ENCODE measurements at places on chromosomes 2 and 18.
A peak's percentile ranks its signal among the peaks of the same experiment; 100 is the strongest.

DNA sequence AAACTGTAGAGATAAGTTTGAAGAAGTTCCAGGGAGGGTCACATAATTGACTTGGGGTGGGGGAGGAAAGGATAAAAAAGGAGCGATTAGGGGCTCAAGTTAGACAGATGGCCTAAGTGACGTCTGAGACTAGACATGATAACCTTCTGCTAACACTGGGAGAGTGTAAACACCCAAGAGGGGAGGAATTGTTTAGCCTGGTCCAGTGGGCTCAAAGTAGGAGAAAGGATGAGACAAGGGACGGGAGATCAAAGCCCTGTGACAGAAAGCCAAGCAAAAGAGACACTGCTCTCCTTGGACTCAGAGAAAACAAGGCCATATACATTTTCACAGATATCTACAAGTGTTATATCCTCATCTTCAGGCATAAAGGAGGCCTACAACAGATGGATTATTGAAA lies 45.5 kb upstream of the IHH start:
- DNase-seq, result no peak

GRCh38 chr2:188957646-188958045 lies 16.5 kb upstream of the COL3A1 start:
- DNase-seq, result no peak

GRCh38 chr2:220513573-220514288 lies 886.3 kb downstream of the SLC4A3 start:
- no peak for DNase-seq

- DNase-seq, result no peak
Observed at GRCh38 chr2:25410370-25410769, 68.6 kb upstream of the DNMT3A start.

DNA sequence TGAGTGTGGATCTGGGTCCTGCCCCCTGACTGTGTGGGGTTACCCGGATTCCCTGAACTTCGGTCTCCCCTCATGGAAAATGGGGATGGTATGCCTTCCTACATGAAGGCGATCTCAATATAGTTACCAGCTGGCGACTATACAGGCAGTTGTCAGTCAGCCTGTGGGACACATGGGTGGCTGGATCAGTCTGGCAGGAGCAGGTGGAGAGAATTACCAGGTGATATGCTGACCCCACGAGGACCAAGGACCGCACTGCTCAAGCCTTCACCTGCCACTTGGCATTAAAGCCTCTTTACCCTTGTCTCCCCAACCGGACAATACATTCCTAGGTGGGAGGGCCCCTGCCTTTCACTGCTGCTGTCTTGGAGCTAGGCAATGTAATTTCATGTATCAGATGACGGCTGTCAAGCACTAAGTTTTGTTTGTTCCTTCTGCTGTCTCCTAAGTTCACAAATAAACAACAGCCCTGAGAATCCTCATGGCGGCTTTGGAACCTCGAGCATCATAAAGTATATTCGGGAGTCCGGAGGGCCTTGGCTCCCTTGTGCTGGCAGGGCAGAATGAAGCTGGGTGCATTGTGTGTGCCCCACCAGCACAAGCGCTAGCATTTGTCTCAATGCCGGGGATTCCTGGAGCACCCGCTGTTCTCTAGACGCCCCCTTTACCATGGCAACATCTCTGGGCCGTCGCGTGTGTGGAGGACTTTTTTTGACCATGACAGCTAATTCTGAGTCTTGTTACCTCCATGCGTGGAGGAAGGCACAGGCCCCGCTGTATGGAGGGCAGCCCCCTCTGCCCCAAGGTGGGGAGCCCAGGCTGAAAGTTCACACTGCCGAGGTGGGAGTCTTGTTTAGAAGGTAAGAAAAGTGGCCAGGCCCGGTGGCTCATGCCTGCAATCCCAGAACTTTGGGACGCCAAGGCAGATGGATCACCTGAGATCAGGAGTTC lies 48.6 kb downstream of the PDCL3 start:
- DNase-seq, result no peak

DNA sequence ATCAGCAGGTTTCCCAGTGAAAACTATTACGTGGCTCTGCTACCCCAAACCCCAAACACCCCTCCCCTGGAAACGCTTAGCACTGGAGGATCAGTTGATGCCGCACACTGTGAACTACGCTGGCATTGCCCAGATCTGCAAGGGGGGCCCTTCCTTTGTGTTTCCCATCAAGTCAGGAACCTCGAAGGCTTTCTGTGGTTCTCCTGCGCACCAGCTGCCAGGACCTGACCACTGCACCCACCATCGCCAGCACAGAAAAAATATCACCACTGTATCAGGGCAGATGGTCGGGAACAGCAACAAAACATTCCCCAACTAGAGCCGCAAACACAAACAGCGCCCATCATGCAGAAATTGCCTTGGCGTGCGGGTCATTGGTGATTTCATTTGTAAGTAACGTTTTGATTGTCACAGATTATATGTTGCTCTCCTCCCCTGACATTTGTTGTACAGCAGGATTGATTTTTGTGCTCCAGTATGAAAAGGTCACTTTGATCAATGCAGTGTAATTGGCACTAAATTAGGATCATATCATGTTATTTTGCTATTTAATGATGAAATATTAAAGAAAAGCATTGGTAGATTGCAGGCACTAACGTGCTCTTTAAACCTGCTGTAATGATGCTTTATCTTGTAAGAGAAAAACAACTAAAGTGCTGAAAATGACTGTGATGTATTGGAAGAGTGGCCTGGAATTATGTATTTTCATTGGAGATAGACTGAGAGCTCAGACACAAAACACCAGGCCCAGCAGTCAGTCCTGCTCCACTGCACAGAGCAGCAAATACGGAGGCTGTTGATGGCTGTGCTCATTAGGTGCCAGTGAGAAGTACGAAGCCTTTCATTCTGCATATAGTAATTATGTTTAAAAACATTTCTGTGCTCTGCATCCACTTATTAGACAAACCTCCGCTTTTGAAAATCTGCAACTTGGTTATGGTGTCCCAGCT lies 833.2 kb upstream of the SALL3 start:
- no peak for DNase-seq

GRCh38 chr18:7632152-7633098 lies 65.3 kb downstream of the PTPRM start:
- DNase-seq, result no peak

DNA sequence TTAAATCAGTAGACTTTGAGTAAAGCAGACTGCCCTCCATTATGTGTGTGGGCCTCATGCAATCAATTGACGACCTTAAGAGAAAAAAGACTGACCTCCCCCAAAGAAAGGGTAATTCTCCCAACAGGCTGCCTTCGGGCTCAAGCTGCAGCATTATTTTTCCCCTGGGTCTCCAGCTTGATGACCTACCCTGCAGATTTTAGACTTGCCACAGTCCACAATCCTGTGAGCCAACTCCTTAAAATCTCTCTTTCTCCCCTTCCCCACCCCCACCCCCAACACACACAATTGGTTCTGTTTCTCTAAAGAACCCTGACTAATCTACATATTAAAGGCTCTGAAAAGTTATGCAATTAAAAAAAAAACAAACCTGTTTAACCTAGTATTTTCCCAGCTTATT lies 89.4 kb downstream of the RNF152 start:
- no peak for DNase-seq

DNA sequence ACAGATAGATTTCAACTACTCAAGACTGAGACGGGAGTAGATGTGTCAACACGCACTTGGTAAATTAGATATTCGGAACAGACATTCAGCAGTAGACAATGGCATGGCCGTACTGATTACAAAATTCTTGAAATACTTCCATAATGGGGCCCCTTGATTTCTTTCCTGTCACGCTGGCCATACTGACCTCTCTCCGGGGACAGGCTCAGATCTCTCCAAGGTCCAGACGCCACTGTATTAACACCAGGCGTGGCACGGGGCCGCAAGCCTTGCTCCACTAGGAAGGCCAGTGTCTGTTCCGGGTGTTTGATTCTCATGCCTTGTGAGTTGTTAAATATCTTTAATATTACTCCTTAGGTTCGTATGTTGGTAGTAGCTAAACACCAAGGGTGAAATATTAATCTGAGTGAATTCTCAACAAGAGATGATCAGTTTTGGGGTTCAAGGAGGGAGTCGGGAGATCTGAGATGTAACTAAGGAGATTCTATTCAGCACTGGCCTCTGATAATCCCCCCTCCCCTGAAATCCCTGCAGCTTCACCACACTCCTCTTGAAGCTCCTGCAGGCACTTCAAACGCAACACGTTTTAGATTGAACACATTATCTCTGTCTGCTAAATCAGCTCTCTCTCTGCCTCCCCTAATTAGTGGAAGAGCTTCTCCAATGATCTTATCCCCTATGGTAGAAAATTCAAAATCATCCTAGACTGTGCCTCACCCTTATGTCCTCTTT lies 2.2 kb upstream of the EHD3 start:
- DNase-seq, result no peak

- peak; percentile 20 for DNase-seq
Observed at GRCh38 chr18:27005589-27005988, 140.1 kb upstream of the AQP4 start.

- DNase-seq, result no peak
Observed at GRCh38 chr2:226888378-226888965, 52.6 kb downstream of the RHBDD1 start.

DNA sequence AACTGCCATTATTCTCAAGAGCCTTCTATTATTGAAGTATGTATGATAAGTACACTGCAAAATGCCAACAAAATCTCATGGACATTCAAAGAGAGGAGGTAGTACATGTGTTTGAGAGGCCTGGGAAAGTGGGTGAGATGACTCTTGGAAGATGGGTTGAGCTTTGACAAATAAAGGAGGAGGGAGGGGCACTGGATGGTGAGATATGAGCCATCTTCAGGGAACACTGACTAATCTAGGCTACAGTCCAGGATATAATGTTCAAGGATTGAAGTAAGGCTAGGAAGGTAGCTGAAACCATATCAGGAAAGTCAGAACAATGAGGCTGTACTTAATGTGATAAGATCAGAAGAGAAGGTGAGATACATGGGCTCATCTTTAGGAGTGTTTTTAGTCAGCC lies 559.7 kb downstream of the ZEB2 start:
- DNase-seq, result peak; percentile 36

DNA sequence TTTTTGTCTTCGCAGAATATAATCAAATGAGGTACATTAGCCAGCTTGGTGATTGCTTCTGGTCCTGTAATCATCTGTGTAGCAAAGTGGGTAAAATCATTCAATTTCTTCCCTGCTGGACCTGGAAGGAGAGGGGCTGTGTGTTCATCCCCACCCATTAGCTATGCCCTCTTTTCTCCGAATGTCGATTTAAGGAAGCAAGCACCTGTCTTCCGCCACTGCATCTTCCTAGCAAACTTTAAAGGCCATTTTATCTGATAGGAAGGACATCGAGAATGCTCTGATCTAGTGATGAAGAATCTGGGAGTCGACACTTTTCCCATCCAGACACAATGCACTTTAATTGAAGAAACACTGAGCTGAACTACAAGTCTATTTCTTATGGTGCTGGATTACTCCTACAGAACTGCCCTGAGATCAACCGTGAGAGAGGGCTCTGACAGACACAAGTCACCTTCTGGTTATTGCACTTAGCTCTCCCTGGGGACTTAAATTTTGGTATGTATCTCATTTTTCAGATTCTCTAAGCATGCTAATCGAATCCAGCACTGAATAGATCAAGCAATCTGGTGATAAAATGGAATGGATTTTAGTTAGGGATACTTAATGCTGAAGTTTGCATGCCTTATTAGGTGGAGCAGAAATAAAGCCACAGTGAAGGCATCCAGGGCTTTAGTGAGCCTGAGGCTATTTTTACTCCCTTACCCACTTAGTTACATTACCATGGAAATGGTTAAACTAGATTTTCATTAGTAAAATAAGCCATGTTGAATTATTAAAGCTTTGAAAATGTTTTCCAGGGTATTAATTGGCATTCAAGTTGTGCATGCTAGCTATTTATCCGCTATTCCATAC lies 1.3 kb downstream of the NYAP2 start:
- DNase-seq, result no peak

DNA sequence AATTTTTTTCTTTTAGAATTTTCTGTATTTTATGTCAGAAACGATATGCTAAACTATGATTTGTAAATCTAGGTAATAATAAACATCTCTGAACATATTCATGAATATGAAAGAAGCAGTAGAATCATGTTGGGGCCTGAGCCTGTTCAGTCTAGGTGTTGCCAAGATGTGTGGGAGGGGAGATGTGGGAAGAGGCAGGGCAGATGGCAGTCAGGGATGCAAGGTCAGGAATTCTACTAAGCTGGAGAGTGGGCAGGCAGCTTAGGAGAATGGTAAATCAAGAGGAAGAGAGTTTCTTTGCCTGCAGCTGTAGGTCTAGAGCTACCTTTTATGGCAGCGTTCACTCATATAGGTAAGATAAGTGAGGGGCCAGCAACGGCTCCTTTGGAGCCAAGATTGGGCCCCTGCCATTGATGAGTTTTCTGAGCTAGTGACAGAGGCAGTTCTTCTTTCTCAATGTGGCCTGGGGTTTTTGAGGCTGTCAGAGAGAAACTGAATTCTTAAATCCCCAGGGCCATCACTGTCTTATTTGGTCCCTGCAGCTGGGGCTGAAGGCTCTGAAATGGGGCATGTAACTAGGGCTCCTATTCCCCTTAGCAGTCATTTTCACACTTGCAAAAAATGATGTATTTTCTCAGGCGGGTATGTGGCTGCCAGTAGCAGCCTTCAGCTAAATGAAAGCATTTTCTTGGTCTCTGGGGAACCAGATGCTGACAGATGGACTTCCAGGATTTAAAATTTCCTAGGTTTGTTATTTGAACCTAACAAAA lies 232.8 kb downstream of the PIK3C3 start:
- DNase-seq, result no peak

DNA sequence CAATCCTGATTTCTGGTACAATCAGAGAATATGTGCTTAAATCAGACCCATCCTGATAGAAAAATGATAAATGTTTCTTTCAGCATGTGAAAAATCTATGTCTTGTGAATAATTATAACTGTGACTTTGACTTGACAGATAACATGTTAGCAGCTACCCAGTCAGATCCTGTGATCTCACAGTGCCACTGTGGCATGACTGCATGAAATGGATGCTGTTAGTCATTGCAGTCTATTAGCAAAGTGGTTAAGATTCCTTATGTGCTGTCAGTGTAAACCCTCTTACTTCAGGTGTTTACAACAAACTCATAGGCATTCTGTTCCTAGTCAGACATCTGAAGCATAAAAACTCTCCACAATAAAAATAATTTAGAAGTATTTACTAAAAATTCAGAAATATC lies 244.6 kb upstream of the RND3 start:
- DNase-seq, result peak; percentile 50

DNA sequence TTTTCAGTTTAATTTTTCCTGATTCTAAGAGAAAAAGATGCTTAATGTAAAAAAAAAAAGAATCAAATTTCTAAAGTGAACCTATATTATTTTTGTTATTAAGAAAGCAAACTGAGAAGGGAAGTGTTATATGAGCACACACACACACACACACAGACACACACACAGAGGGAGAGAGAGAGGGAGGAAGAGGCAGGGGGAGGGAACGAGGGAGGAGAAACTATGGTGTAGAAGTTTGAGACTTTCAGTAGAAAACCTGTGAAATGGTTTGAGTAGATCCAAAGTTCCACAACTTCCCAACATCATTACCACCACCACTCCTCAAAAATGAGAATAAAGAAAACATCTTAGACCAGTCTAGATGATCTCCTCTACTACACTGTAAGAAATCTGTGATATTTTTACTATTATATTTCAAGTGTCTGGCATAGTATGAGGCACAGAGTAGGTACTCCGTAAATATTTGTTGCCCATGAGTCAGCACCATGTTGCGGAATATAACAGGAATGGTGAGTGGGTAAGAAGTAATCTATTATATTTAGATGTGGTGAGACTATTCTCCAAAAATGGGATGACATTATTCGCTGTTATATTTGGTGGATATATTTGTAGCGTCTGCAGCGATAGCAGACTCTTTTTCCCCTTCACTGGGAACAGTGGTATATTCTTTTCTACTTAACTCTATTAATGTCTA lies 149.4 kb upstream of the DNMT3A start:
- DNase-seq, result no peak

GRCh38 chr2:11406958-11407381 lies 59.0 kb downstream of the E2F6 start:
- peak; percentile 64 for DNase-seq
